Mesenteric fat pad (tissue), 1 donor: ENCODE measurements at places on chromosomes 4 and X. TPM values are rescaled to one million over a fixed set of nuclear protein-coding genes. Genes with fewer than 3 reads are reported as not detected.

GRCh38 chr4:71275004-71275403, 63.8 kb upstream of the SLC4A4 start:
- DNase-seq = no peak

GRCh38 chr4:36133086-36133485, 111.2 kb downstream of the ARAP2 start:
- no peak for DNase-seq

- no peak for DNase-seq
Observed at GRCh38 chr4:55080174-55080865, 45.1 kb downstream of the KDR start.

Gene PLAC8
- 9.5 TPM for total RNA-seq

- no peak for DNase-seq
Observed at GRCh38 chr4:153318696-153319320, 25.7 kb upstream of the MND1 start.
